Endodermal cell (in vitro differentiated cells): ENCODE measurements at places on chromosomes 5 and 9. TPM values are rescaled to one million over a fixed set of nuclear protein-coding genes. Genes with fewer than 3 reads are reported as not detected.

The RNF180 gene
- total RNA-seq, result 7.3 to 8.9 TPM (median 8.0 TPM) in 3 replicates

The CCDC69 gene
- total RNA-seq, result 4.8 and 6.4 TPM in 2 replicates

The SNCB gene
- total RNA-seq, result 0.22 and 0.59 TPM in 2 replicates

The PTCH1 gene
- total RNA-seq, result 32.9 and 33.0 TPM in 2 replicates

The TMEM252 gene
- not detected in 3 replicates for total RNA-seq

The FAXDC2 gene
- total RNA-seq, result 5.2 and 6.2 TPM in 2 replicates

The SLC4A9 gene
- total RNA-seq, result 0.84 to 1.4 TPM (median 1.1 TPM) in 3 replicates

The BRD3OS gene
- 19.0 and 20.1 TPM in 2 replicates for total RNA-seq

The MEGF10 gene
- total RNA-seq, result 14.3 and 17.7 TPM in 2 replicates

The TOR2A gene
- total RNA-seq, result 16.4 and 16.7 TPM in 2 replicates

The CTNND2 gene
- total RNA-seq, result 6.5 to 10.3 TPM (median 8.1 TPM) in 3 replicates

GRCh38 chr5:17132444-17133083 is 84.9 kb upstream of the BASP1 start:
- H3K4me3 ChIP-seq, result no peak overlapping the region
- no peaks in the 10 kb centered on the region for H3K27me3 ChIP-seq
- H3K36me3 ChIP-seq, result no peaks in the 10 kb centered on the region
- H3K4me1 ChIP-seq, result peaks cover 4% of the 10 kb centered on the region

- no peak overlapping the region for H3K4me3 ChIP-seq
- DNase-seq, result no peak
- H3K27ac ChIP-seq, result no peak overlapping the region
- no peaks in the 10 kb centered on the region for H3K27me3 ChIP-seq
- no peaks in the 10 kb centered on the region for H3K36me3 ChIP-seq
Observed at GRCh38 chr5:68528821-68529273, 313.3 kb downstream of the PIK3R1 start.

- no peak overlapping the region for H3K4me3 ChIP-seq
- H3K36me3 ChIP-seq, result no peaks in the 10 kb centered on the region
- H3K27ac ChIP-seq, result no peak overlapping the region
Observed at GRCh38 chr5:54426209-54426608, 29.3 kb upstream of the HSPB3 start.

DNA sequence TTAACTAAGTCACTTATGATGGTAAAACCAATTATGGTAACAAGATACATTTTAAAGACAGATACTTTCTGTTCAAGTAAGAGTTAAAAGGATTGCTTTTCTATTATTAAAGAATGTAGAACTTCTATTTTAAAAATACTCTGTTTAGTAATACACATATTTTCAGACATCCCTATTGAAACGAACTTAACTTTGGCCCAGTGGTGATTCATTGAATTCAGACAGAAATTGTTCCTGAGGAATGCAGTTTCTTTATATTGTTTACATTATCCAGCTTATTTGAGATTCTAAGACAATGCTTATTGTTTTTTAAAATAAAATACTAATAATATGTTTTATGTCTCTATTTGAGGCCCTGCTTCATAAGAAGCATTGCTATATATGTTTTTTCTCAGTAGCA is 816.4 kb downstream of the SEMA5A start:
- H3K27ac ChIP-seq, result no peak overlapping the region
- H3K36me3 ChIP-seq, result no peaks in the 10 kb centered on the region
- H3K4me1 ChIP-seq, result no peaks in the 10 kb centered on the region
- H3K4me3 ChIP-seq, result no peak overlapping the region
- no peak for DNase-seq
- H3K27me3 ChIP-seq, result no peaks in the 10 kb centered on the region

GRCh38 chr5:142685418-142686209 is at the start of gene FGF1:
Gene FGF1 (minus strand): TSS chr5:142686090. CDS start chr5:142614127, 71,963 bp downstream.
- peaks cover 17% of the 10 kb centered on the region for H3K4me1 ChIP-seq
- peak; percentile 64 for DNase-seq
- no peaks in the 10 kb centered on the region for H3K36me3 ChIP-seq

GRCh38 chr5:4453655-4454054 is 686.5 kb upstream of the ADAMTS16 start:
- no peak for DNase-seq
- H3K36me3 ChIP-seq, result no peaks in the 10 kb centered on the region
- no peaks in the 10 kb centered on the region for H3K4me1 ChIP-seq
- no peak overlapping the region for H3K27ac ChIP-seq

- H3K4me1 ChIP-seq, result peaks cover 5% of the 10 kb centered on the region
- no peak for DNase-seq
- H3K27me3 ChIP-seq, result no peaks in the 10 kb centered on the region
Observed at GRCh38 chr9:134367791-134368490, 41.7 kb downstream of the RXRA start.

DNA sequence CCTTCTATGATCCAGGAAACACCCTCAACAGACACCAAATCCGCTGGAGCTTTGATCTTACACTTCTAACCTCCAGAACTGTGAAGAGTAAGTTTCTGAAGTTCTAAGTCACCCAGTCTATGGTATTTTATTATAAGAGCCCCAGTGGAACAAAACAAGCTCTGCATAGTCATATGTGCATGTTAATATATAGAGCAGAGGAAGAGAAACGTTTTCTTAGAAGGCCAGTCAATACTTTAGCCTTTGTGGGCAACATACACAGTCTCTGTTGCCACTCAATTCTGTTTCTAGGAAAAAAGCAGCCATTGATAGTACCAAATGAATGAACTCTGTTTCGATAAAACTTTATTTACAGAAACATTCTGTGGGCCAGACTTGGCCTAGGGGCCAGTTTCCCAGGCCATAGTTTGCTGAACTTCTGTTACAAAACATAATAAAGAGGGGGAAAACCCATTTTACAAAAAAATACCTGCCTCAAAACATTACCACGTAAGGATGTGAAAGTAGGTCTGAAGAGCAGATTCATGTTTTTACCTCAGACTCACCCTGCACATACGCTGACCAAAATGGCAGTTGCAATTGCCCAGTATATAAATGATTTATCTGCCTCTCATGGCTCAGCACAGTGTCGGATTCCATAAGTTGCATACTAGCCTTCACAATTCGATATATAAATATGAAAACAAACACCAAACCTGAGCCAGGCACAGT is 350.5 kb downstream of the SLIT3 start:
- no peak for DNase-seq
- H3K27ac ChIP-seq, result no peak overlapping the region
- no peaks in the 10 kb centered on the region for H3K36me3 ChIP-seq

DNA sequence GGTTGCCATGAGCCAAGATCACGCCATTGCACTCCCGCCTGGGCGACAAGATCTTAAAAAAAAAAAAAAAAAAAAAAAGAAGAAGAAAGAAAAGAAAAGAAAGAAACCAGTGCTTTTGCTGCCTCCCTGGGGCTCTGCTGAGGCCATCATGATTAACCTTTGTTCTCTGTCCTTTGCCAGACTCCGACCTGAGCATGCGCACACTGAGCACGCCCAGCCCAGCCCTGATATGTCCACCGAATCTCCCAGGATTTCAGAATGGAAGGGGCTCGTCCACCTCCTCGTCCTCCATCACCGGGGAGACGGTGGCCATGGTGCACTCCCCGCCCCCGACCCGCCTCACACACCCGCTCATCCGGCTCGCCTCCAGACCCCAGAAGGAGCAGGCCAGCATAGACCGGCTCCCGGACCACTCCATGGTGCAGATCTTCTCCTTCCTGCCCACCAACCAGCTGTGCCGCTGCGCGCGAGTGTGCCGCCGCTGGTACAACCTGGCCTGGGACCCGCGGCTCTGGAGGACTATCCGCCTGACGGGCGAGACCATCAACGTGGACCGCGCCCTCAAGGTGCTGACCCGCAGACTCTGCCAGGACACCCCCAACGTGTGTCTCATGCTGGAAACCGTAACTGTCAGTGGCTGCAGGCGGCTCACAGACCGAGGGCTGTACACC is 251.7 kb downstream of the MARCHF11 start:
- DNase-seq, result no peak
- no peaks in the 10 kb centered on the region for H3K36me3 ChIP-seq
- no peaks in the 10 kb centered on the region for H3K27me3 ChIP-seq
- no peaks in the 10 kb centered on the region for H3K4me1 ChIP-seq
- H3K27ac ChIP-seq, result no peak overlapping the region

DNA sequence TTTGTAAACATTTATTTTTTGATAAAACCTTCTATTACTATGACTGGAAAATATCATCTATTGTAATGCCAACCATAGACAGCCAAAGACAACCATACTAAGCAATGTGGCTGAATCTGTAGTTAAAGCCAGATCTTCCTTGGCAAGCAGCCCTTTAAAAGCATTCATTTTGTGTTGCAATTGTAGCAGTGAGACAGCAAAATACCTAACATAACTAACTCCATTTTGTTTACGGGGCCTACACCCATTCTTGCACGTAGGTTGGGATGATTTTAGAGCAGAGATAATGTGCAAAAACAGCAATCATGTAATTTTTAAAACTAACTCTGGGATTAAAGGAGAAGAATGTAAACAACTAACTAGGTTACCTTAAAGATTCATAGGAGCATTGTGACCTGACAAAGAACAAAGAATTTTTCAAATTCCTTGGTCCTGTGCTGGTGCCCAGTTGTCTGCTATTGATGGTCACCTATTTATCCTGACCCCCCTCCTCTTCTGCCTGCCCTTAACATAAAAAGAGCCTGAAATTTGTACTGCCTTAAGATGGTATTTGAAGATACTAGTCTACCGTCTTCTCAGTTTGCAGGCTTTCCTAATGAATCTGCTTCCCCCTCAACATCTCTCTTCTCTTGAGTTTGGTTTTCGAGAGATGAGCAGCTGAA is 10.6 kb downstream of the IFNA1 start:
- H3K4me1 ChIP-seq, result no peaks in the 10 kb centered on the region
- H3K27ac ChIP-seq, result no peak overlapping the region
- H3K4me3 ChIP-seq, result no peak overlapping the region
- H3K36me3 ChIP-seq, result no peaks in the 10 kb centered on the region
- no peaks in the 10 kb centered on the region for H3K27me3 ChIP-seq

DNA sequence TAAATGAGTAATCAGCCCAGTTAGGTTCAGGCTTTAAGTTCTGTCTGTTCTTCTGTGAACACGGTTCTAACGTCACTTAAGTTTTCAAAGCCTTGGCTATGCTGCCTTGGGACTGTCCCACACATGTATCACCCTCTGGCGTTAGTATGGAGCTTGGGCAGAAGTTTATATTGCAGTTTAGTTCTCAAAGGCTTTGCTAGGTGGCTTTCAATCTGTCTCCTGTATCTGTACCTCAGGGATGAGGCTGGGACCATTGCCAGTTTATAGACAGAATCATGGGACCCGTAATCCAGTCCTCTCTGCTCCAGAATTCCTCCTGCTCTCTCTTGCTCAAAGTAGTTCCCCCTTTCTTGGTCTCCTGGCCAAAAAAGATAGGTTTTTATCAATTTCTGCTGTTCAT is 12.1 kb downstream of the C9orf40 start:
- DNase-seq, result no peak
- H3K27ac ChIP-seq, result no peak overlapping the region
- H3K27me3 ChIP-seq, result no peaks in the 10 kb centered on the region
- no peaks in the 10 kb centered on the region for H3K36me3 ChIP-seq
- no peak overlapping the region for H3K4me3 ChIP-seq

DNA sequence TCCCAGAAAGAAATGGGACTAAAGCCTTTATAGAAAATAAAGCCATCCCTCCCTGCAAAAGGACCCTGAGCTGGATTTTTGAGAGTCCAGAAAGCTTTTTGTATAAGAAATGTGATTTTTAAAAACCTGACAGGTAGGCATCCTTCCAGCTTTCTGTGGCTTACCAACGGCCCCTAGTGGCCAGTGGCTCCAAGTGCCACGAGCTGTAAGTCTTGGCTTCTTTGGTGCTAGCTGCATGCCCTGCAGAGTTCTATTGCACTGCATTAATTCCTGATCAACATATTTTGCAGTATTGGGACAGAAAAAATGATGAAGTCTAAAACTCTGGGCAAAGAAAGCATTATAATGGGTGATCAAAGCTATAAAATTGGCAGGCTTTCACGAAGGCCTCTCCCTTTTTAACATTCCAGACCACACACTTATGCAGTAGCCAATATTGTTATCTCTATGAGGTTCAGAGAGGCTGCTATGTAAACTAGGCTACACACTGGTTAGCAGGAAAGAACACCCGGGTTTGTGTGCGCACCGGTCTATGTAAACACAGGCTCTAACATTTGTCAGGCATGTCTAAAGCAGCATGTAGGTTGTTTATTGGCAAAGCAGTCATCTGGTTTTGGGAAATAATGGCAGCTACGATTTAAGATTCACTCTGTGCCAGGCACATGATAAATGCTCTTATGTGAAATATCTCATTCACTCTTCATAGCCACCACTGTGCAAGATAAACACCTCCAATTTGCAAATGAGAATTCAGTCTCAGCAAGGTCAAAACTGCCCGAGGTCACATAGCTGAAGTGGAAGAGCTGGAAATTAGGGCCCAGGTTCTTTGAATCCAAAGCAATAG is 55.2 kb downstream of the NMUR2 start:
- H3K4me3 ChIP-seq, result no peak overlapping the region
- DNase-seq, result peak; percentile 83
- H3K36me3 ChIP-seq, result no peaks in the 10 kb centered on the region
- peaks cover 7% of the 10 kb centered on the region for H3K4me1 ChIP-seq
- no peak overlapping the region for H3K27ac ChIP-seq
- H3K27me3 ChIP-seq, result no peaks in the 10 kb centered on the region

DNA sequence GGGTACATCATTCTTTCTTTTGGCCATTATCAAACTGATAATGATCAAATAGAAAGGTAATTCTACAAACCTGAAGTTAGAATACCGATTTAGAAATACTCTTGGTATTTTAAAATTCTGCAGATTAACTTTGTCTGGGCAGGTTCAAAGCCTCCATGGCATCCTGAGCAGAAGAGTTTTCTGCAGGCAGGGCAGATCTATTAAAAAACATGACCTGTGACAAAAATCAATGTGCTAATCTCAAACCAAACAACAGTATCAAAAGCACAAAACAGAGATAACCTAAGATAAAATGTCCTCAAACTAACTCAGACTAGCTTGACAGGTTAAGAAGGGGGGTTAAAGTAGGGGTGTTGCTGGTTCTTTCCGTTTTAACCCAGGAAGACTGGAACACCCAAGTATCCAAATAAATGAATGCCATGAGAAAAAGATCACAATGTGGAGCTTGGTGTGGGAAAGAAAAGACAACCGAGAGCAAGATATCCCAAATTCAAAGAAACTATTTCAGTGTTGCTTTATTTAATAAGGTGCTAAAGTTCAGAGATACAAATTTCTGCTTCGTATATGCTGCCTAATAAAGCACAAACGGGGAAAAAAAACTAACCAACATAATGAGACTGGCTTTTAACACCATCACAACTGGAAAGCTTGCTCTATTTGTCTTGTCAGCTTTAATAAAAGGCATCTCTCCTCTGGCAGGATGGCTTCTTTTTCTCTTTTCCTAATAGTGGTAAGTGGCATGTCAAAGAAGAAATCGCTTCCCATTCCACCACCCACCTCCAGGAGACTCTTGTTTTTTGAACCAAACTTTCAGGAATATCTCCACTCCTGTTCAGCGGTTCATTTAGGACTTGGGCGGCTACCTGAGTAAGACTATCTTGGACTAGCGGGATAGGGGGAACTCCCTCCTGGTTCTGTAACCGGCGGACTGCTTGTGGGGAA is 2.3 kb downstream of the EFNA5 start:
- H3K27me3 ChIP-seq, result no peaks in the 10 kb centered on the region
- peaks cover 3% of the 10 kb centered on the region for H3K4me1 ChIP-seq
- no peak overlapping the region for H3K27ac ChIP-seq
